ENCODE measurements at places on chromosomes 11 and 22.

GRCh38 chr11:19605520-19606371 lies 106.9 kb upstream of the NAV2 start:
- DNase-seq = no peak

- DNase-seq = no peak
Measured at GRCh38 chr11:20707876-20708275, 38.5 kb downstream of the NELL1 start.

GRCh38 chr11:64259533-64260067 lies 8.3 kb downstream of the PLCB3 start:
- no peak for DNase-seq

DNA sequence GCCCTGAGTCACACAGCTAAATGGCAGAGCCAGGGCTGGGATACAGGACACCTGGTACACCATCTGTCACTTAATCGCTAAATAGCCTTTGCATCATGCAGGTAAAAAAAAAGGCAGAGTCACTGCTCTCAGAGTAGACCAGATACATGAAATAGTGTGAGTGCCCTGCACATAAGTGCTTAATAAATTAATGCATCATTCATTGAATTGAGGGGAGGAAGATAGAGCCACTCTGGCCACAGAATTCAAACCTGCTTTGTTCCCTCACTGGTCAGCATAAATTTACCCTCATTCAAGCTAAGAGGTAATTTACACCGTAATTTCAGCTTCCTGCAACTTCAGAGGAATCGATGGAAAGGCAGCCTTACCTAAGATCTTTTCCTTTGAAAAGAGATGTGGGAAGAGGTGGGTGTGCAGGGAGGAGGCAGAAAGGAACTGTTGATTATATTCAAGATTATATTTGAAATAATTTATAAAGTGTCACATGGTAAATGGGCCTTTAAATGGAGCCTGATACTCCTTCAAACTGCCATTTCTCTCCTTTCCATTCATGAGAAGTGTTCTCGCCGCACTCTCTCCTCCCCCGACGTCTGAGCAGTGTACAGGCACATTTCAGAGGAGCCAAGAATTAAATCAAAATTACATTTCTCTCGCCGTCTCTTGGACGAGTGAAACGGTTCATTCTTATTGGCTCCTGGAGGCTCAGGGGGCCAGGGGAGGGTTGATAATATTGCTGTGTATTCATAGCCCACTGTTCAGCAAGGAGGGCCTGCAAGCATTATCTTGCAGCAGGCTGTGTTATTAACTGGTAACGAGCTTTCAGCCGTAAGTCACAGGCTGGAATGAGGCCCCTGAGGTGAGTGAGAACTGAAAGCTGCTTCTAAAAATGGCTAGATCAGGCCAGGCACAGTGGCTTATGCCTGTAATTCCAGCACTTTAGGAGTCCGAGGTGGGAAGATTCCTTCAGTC lies 52.2 kb upstream of the HMGXB4 start:
- no peak for DNase-seq

DNA sequence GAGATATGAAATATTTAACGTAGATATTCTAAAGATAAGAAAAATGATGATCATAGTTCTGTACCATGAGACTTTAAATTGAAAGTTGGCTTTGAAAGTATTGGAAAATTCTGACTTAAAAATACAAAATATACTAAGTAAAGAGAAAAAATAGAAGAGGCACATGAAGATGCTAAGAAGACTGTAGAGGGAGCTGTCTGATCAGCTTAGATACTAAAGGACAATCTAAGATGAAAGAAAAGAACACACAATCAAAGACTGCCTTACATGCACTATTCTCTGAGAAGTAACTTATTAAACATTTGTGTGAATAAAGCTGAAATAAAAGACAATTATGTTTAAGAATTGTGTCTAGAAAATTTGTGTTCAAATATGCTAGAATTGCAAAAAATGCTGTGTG lies 55.1 kb downstream of the RBMXL2 start:
- DNase-seq = no peak

DNA sequence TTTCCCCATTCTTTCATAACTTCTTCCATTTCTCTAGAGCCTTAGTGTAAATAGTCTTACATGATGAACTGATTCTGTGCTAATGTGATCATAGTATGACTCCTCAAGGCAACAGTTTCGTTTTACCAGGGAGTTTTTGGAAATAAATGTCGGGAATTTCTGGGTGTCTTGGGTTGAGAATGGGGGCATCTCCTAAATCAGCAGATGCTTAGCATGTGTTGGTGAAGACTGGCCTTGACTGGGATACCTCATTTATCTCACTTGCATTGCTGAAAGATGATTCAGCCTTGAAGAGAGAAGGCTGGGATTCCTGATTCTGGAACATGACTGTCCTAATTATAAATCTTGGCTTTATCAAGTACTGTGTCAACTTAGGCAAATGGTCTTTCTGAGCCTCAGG lies 115.7 kb upstream of the C11orf87 start:
- no peak for DNase-seq

DNA sequence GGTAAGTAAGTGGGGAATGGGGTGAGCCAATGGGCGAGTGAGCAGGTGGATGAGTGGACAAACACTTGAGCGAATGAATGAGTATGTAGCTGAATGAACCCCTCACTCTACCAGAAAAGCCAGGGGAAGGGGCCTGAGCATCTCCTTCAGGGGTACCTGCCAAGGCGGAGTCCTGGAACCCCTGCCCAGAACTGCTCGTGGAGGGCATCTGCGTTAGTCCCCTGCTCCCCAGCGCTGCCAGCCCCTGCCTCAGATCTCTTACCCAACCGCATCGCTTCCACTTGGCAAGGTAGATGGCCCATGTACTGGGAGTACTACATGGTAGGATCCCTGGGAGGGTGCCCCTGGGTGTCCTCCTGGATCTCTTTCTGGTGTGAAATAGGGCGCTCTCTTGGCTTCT lies 7.4 kb upstream of the ANO1 start:
- no peak for DNase-seq

DNA sequence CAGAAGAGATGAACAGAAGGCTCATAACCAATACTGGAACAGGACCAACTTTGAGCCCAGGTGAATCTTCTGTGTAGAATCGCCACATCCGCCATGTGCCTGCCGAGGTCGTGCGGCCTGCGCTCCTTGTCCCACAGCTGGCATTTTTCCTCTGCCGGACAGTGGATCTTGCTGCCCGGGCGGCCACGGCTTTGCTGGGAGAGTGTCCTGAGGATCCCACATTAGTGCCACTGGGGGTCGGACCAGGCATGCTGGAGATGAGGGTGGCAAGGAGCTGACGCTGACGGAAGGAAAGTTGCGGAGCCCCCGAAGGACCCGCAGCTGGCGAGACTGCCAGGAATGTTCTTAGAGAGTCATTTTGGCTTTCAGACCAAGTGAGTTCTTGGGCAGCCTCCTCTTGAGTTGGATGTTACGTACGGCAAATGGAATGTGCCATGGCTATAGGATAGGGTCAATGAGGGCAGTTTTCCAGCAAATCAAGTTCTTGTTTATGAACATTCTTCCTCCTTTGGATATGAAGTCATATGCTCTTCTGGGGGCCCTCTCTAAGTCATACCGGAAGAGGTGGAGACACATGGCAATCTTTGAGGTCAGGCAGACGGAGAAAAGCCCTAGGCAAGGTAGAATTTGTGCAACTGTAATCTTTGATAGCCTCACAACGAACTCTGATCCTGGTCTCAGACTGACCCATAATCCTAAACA lies 57.4 kb upstream of the NUP160 start:
- DNase-seq = no peak

GRCh38 chr11:74162681-74163467 lies 7.9 kb downstream of the C2CD3 start:
- no peak for DNase-seq

- no peak for DNase-seq
Measured at GRCh38 chr11:44589301-44589700, 23.8 kb downstream of the CD82 start.

DNA sequence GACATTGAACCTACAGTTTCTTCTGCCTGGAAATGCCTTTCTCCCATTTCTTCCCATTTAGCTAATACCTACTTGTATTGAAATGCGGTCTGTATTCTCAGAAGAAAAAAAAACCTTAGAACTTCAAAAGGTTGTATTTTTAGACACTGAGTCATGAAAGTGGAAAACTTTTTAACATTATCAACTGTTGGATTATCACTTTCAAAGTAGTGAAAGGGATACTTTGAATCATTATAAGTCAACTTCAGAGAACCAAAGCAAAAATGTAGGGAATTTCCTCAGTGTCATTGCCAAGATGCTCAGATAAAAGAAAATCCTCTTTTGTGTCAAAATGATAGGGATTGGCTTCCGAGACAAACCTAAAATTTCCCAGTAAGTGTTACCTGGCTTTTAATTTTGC lies 6.6 kb downstream of the HOATZ start:
- no peak for DNase-seq

DNA sequence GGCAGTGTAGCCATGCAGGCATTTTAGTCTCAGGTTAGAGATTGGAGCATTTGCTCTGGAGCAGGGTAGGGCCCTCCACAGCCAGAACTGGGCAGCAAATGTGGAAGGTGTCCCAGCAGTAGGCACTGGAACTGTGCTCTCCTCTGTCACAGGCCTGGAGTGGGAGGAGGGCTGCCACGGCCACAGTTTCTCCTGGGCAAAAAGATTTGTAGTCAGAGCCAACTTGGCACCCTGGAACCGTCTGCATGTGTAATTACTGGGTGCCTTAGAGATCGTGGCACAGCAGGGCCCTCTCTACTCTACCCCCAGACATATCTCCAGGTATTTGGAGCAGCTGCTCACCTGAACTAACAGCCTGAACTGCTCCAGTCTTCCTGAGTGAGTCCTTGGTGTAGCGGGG lies 93.7 kb downstream of the ZC3H12C start:
- no peak for DNase-seq

GRCh38 chr11:1382429-1382828 lies 7.3 kb upstream of the BRSK2 start:
- DNase-seq = no peak

GRCh38 chr22:23079814-23080521 lies 9.6 kb downstream of the GNAZ start:
- no peak for DNase-seq

- DNase-seq = no peak
Measured at GRCh38 chr11:102220728-102221467, 96.4 kb upstream of the BIRC3 start.

GRCh38 chr11:2182075-2182474 lies 10.5 kb upstream of the TH start:
- DNase-seq = no peak

GRCh38 chr11:8717876-8718753 lies 35.5 kb downstream of the RPL27A start:
- no peak for DNase-seq

GRCh38 chr11:68457898-68458249 lies 2.7 kb upstream of the PPP6R3 start:
- DNase-seq = no peak

DNA sequence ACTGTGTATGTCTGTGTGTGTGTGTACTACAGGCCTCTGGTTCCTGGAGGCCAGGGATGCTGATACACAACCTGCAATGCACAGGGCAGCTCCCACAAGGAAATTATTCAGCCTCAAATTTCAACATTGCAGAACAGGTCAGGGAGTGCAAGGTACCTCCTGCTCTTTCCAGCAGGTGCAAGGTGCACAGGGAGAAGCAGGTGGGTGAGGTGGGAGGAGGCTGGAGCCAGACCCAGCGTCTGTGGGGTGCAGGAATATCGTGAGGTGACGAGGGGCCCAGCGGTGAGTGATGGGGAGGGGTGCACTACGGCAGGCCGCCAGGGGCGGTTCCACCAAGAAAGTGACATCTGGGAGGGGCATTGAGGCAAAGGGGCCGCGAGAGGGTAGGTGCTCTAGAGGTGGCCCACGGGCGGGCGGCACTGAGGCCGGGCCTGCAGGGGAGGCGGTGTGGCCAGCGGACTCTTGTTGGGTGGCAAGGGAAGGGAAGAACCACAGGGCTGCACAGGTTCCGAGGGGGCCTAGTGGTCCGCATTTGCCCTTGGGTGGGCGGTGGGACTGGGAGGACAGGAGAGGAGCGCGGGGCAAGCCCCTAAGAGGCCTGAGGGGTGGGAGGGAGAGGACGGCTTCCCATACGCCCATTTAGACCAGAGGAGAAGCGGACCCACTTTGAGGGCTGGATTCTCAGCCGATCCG lies 21.6 kb downstream of the DGCR6L start:
- no peak for DNase-seq

GRCh38 chr11:65213322-65214211 lies 31.8 kb downstream of the CAPN1 start:
- DNase-seq = no peak

DNA sequence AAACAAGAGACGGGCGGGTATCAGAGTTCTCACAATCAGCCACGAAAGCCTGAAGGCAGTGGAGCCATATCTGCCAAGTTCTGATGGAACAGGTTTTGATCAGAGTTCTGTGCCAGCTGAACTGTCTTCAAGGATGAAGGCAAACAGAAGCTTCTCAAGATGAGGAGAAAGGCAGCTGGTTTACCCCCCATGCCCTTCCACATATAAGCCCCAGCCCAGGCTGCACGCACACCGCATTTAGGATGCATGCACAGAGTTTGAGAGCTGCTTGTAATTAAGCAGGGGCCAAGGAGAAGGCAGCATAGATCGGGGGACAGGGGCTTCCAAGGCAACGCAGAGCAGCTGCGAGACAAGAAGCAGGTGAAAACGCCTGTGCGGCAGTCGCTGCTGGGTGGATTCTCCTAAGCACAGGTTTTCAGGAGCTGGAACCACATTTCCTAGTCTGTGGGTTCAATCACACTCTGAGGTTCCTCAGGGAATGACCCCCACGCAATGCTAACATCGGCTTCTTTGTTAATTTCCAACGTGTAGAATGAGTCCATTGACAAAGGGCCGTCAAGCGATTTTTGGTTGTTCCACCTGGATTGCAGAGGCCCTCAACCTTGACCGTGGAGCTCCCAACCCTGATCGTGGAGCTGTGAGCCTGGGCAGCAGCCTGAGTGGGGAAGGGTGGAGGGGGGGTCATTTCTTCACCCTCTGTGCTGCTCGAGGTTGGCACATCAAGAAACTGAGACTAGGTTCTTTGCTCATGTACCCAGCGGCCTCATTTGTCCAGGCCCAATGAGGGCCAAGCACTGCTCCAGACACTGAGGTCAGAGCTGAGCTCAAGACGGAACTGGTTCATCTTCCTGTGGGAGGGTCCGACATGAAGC lies 81.7 kb upstream of the SHISAL1 start:
- no peak for DNase-seq

DNA sequence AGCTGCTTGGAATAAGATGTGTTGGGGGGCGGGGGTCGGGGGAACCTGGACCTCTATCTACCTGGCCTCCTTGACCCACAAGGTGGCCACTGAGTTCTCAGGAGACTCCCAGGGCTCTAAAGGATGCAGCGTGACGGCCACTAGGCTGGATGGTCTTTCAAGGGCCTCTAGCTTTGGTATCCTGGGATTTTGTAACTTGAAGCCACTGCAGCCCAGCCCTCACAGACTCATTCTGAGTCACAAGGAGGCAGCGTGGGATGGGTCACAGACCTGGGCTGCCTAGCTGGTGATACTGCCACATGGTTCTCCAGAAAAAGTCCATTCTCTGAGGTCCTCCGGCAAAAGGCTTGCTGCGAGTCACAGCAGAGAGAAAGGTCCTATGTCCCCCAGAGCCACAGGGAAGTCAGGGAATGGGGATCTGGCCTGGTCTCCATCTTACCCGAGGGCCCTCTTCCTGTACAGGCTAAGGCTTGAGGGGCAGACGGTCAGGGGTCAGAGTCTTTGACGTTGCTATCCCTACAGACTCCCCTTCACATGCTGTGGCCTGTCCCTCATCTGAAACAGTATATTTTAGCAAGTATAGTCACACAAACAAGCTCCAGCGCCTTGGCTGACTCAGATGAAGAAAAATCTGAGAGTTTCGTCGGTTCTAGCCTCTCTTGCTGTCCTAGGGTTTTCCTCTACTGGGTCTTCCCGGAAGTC lies 52.4 kb downstream of the KCNC1 start:
- no peak for DNase-seq

- DNase-seq = no peak
Measured at GRCh38 chr11:64796047-64796756, 6.8 kb downstream of the MAP4K2 start.

Data from stimulated activated CD4-positive, alpha-beta T cell treated with anti-CD3 and anti-CD28 coated beads, Interleukin-1b, Interleukin-23, amount 100 ng/mL, for 24 hours (primary cell).